ENCODE measurements at places on chromosomes 12 and 14. TPM values are rescaled to one million over a fixed set of nuclear protein-coding genes. Genes with fewer than 3 reads are reported as not detected.

The PLA2G1B gene
- not detected for total RNA-seq

The YLPM1 gene
- total RNA-seq: 80.8 TPM

The KCNK13 gene
- 0.09 TPM for total RNA-seq

The IGFBP6 gene
- total RNA-seq: 0.48 TPM

The SYT1 gene
- not detected for total RNA-seq

The COX8C gene
- total RNA-seq: not detected

The CCDC184 gene
- not detected for total RNA-seq

The WNT5B gene
- total RNA-seq: 0.27 TPM

The MGP gene
- 0.27 TPM for total RNA-seq

The FAM177A1 gene
- 37.3 TPM for total RNA-seq

The BEST3 gene
- not detected for total RNA-seq

The PPP4R3A gene
- 136 TPM for total RNA-seq

All from T-helper 2 cell treated with Interferon-gamma antibody and Interleukin-4, amounts not matched to agents 100 ng/mL and 5 ng/mL, for 36 hours (primary cell).